ENCODE measurements at places on chromosomes 3 and 15.

GRCh38 chr3:154794391-154794790 is 285.7 kb upstream of the MME start:
- DNase-seq = no peak

DNA sequence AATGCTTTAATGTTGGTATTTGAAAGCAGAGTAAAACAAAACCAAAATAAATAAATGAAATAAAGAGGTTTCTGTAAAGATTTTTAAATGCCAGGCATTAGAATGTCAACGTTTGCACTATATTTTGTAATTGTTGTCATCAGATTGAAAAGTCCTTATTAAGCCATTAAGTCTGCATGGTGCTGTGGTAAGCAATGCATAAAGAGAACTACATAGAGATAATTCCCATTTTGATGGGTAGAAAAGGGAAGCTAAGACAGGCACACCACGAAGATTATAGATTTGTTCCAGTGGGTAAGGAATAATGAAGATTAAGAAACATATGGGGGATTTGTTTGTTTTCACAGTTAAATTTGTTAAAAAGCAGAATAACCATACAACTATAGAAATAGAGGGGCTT is 52.5 kb upstream of the PPARG start:
- no peak for DNase-seq

- no peak for DNase-seq
Observed at GRCh38 chr3:152517502-152517901, 248.8 kb downstream of the MBNL1 start.

GRCh38 chr15:47955021-47955420 is 165.8 kb upstream of the SLC24A5 start:
- DNase-seq = no peak

- DNase-seq = no peak
Observed at GRCh38 chr15:88019656-88020055, 236.9 kb downstream of the NTRK3 start.

DNA sequence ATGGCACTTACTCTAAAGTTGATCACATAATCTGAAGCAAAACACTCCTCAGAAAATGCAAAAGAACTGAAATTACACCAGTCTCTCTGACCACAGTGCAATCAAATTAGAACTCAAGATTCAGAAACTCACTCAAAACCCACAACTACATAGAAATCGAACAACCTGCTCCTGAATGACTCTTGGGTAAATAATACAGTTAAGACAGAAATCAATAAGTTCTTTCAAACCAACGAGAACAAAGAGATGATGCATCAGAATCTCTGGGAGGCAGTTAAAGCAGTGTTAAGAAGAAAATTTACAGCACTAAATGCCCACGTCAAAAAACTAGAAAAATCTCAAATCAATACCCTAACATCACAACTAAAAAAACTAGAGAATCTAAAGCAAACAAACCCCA is 227.2 kb downstream of the CTNNB1 start:
- DNase-seq = no peak

GRCh38 chr3:29936054-29936453 is 655.2 kb downstream of the RBMS3 start:
- no peak for DNase-seq

GRCh38 chr15:28113394-28114113 is 14.4 kb upstream of the OCA2 start:
- DNase-seq = no peak
